ENCODE measurements at places on chromosomes 1 and 21.

DNA sequence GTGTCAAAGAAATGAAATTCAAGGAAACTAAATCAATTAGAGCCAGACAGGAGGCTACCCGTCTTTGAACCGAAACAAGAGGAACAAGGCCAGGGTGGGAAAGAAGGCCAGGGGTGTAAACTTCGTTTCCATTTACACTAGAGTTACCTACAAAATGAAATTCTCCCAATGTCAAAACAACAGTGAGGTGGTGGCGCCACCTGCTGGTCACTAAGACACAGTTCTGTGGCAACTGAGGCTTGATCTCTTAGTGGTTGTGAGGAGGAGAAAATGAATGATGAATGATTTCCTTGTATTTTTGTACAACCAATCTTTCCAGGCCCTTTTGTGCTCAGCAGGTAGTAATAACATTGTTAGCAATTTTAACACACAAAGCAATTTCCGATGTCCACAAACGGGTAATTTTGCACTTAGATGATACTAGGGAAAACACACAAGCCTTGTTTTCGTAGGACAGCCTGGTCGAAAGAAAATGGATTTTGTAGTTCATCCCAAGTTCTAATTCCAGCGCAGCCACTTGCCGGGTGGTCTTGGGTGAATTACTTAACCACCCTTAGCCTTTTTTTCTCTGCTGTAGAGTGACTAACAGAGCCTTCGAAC is 54.8 kb upstream of the SOD1 start:
- peak; percentile 83 for DNase-seq

DNA sequence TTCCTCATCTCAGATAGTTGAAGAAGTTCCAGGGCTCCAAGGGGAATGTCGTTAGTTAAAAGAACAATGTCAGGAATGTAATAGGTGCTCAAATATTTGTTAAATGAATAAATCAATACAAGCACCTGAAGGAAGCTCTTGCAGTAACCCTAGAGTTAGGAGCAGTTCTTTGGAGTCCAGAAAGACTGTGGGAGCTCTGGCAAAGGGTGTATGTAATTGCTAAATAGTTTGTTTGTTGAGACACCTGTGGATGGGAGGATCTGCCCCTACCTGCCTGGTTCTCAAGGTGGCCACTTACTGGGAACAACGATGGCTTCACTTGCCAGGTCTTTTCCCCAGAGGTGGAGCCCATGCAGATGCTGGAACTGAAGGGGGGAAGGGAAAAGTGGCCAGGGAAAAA is 27.5 kb upstream of the JUN start:
- DNase-seq: no peak

DNA sequence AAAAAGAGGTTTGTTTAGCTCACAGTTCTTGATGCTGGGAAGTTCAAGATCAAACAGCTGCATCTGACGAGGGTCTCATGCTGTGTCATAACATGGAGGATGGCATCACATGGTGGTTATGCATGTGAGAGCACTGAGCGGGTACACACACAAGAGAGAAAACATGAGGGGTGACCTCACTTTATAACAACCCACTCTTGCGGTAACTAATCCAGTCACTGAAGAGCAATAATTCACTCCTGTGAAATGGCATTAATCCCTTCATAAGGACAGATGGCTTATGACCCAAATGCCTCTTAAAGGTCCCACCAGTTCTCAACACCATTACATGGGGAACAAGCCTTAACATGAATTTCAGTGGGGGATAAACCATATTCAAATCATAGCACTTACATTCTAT is 23.2 kb upstream of the CHIT1 start:
- no peak for DNase-seq

DNA sequence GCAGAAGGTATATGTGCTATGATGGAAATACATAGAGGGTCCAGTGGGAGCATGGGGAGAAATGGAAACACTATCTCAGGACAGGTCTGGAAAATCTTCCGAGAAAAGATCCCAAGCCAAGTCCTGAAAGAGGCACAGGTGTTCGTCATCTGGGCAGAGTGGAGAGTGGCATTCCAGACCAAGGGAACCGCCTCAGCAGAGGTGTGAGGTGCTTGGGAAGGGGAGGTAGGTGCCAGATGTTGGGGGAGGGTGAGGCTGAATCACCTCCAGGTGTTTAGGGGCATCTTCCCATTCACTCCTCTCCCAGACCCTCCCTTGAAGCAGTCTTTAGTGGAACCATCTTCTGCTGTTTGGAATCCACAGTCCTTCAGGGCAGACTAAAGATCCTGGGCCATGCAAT is 23.5 kb upstream of the LRRN2 start:
- DNase-seq: no peak

GRCh38 chr1:1041873-1042272 is 22.0 kb downstream of the AGRN start:
- DNase-seq: no peak

GRCh38 chr1:153958111-153958960 is at the start of gene CRTC2:
Gene CRTC2, minus strand, starts transcription at chr1:153958612. Its CDS starts 115 bp downstream, at chr1:153958497.
- DNase-seq: peak; percentile 99

DNA sequence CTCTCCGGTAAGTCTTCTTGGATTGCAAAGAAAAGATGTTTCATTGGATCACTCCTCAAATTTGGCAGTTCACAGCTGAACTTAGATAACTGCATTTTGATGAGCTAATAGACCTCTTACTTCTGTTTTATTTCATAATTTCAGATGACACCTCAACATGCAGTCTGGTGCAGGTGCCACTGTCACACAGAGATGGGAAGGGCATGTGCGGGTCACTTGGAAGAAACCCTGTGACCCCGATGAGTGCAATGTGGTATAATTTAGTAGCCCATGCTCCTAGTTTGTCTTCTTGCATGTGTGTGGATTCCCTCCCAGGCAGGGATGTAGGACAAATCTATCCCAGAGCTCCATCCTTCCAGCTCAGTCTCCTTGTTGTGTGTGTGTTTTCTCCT is 481 bp upstream of the SLAMF1 start:
- no peak for DNase-seq

DNA sequence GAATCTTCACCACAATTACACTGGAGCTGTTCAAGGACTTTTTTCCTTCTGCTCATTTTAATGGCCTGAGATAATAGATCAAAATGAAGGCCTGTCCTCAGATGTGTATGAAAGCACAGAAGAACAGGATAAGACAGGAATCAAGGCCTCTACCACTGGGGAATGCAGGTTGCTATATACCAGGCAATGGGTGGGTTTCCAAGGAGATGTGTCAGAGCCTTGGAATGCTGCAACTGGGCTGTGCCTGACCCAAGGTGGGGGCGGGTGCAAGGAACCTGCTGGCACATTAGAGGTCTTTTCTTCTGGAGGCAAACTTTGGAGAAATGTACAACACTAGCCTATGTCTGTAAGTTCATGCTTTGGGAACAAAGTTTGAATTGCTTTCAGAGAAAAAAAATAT is 21.7 kb upstream of the LAMC2 start:
- no peak for DNase-seq

- DNase-seq: peak; percentile 76
These were observed 573 bp downstream of the KLHL21 start for GRCh38 chr1:6601923-6602668.

- peak; percentile 78 for DNase-seq
These were observed 506 bp downstream of the JUN start for GRCh38 chr1:58783090-58783992.

GRCh38 chr1:35532497-35533223 is 24.5 kb downstream of the KIAA0319L start:
- no peak for DNase-seq

DNA sequence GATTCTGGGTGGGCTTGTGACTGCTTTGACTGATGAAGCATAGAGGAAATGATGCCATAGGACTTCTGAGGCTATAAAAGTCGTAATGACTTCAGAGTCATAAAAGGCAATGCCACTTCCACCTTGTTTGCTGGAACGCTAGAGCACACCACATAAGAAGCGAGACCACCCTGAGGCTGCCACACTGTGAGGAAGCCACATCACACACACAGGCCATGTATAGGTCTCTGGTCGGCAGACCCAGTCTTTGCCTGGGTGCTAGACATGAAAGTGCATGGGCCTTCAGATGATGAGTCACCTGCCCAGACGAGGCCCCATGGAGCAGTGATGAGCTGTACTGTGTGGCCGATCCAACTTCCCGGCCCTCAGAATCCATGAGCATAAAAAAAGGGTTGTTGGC is 14.2 kb upstream of the KANK4 start:
- DNase-seq: no peak

DNA sequence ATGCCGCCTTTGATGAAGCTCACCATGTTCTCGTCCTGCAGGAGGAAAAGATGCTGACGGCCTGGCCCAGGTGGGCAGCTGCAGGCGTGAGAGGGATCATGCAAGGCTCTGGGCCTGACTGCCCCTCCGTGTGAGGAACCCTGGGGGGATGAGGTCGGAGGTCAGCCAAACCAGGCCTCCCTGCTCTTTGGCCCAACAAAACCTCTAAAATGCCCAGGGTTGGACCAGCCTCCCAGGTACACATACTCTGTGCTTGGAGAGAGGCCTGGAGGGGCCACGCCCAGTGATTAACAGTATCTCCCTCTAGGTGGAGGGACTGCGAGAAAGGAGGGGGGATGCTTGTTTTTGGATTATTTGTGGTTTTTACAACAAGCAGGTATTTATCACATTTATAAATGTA is 21.1 kb downstream of the TTC39A start:
- DNase-seq: no peak

DNA sequence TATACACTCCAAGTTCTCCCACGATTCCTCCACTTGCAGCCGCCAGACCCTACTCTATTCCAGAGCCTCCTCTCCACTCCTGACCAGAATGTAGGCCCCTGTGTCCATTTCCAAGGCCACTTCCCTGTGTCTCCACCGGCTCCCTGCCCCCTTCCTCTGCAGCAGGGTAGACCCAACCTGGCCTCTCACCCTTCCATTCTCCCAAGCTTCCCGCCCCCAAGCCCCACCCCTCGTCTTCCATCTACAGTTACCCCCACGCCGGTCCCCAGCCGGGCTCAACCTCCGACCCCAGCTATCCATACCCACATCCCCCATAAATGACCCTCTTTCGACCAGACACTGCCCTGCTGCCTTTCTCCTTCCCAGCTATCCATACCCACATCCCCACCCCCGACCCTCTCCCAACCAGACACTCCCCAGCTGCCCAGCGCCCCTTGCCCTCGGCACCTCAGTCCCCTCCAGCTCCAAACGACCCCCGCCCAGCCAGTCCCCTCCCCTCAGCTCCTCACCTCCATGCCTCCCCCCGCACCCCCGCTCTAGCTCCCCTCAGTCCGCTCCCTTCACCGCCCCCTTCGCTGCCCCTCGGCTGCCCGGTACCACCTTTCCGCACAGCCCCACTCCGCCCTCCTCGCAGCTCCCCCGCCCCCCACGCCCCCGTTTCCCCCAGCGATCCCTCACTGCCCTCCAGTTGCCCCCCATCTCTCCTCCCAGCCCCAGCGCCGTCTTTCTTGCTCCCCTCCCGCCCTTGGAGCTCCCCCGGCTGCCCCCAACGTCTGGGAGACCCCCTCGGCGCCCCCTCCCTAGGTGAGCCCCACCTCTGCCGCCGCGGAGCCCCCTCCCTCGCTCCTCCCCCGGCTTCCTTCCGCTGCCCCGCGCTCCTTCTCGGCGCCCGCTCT is 670 bp downstream of the RAB3B start:
- no peak for DNase-seq

Data from RPMI8226 (cell line).